ENCODE measurements at places on chromosomes 5 and 9.

- no peak for DNase-seq
These were observed 41.0 kb downstream of the NEK6 start for GRCh38 chr9:124298646-124299235.

GRCh38 chr5:112960863-112961504, 15.6 kb upstream of the DCP2 start:
- DNase-seq = no peak

- no peak for DNase-seq
These were observed 108.6 kb upstream of the RAD23B start for GRCh38 chr9:107174441-107174840.

- DNase-seq = no peak
These were observed 3.3 kb downstream of the ENHO start for GRCh38 chr9:34519321-34520020.

- DNase-seq = no peak
These were observed 123.5 kb downstream of the SMARCA2 start for GRCh38 chr9:2138646-2139045.

DNA sequence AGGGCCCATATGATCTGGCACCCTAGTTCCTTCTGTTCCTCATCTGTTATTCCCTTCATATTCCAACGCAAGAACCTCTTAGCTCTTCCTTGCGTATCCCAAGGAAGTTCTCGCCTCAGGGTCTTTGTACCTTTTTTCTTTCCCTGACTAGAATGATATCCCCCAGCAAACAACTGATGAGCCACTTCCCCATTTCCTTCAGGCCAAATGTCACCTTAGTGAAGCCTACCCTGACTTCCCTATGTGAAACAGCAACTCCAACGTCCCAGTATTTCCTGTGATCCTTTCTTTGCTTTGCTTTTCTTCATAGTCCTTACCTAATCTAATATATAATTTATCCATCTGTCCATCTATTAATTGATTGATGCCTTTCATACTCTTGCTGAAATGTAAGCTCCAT, 47.9 kb downstream of the ERCC8 start:
- DNase-seq = no peak

GRCh38 chr5:74446725-74447241, 193.7 kb downstream of the ENC1 start:
- DNase-seq = no peak

- DNase-seq = no peak
These were observed 328 bp downstream of the NDST1 start for GRCh38 chr5:150508277-150508640.

- DNase-seq = no peak
These were observed 162.3 kb downstream of the PBX3 start for GRCh38 chr9:125909459-125909858.

DNA sequence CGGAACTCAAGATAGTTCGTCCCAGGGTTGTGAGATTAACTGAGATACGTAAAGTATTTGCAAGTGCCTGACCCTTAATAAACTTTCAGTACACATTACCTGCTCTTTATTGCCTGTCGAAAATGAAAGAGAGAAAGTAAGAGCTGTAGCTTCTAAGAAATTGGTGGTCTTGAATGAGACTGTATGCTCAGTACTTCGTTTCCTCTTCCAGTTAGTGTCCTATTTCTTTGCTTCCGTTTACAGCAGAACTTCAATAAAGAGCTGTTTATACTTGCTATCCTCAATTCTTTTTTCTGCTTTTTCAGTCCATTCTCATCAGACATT, 534 bp downstream of the SRFBP1 start:
- DNase-seq = no peak

DNA sequence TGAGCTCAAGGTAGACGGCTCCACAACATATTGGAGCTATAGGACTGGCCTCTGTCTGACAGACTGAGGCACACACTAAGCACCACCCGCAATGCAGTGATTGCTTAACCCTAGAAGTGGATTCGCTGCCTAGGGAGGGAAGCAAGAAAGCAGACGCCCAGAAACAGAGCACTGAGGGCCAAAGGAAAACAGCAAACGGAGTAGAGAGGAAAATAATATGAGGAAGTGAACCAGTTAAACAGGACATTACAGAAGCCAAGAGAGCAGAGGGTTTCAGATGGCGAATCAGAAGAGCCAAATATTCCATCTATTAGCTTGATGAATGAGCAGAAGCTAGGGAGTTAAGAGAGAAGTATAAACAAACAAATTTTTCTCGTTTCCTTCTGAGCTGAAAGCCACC, 139.2 kb upstream of the LHFPL2 start:
- no peak for DNase-seq

DNA sequence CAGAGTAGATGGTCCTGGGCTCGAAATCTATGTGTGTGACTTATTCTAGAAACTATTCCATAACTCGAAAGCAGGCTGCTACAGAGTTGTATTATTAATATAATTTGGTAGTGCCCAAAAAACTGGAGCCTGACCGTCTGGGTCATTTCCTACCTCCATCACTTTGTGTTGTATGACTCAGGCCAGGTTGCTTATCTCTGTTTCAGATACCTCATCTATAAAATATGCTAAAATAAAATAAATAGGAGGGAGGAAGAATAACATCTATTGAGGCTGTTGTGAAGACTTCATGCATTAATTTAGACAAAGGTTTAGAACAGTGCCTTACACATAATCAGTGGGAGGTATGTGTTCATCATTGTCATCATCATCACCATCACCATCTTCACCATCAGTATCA, 57.7 kb downstream of the PDE4D start:
- no peak for DNase-seq

- no peak for DNase-seq
These were observed 53.4 kb downstream of the ROR2 start for GRCh38 chr9:91896513-91897121.

DNA sequence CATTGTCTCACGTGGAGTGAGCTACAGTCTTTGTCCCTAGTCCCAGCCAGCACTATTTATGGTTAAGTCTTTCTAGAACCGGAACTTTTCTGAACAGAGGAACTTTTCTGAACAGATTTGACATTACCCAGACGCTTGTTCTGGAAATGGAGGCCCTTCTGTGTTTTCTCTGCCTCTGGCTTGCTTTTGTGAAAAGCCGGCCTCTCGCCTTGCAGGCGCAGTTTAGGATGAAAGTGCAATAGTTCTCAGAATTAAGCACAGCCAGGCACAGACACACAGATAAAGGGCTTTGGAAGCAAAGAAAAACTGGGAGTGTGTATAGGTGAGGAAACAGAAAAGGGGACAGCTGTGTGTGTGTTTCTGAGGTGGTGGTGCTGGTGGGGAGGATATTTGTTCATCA, 5.9 kb downstream of the GDNF start:
- no peak for DNase-seq

DNA sequence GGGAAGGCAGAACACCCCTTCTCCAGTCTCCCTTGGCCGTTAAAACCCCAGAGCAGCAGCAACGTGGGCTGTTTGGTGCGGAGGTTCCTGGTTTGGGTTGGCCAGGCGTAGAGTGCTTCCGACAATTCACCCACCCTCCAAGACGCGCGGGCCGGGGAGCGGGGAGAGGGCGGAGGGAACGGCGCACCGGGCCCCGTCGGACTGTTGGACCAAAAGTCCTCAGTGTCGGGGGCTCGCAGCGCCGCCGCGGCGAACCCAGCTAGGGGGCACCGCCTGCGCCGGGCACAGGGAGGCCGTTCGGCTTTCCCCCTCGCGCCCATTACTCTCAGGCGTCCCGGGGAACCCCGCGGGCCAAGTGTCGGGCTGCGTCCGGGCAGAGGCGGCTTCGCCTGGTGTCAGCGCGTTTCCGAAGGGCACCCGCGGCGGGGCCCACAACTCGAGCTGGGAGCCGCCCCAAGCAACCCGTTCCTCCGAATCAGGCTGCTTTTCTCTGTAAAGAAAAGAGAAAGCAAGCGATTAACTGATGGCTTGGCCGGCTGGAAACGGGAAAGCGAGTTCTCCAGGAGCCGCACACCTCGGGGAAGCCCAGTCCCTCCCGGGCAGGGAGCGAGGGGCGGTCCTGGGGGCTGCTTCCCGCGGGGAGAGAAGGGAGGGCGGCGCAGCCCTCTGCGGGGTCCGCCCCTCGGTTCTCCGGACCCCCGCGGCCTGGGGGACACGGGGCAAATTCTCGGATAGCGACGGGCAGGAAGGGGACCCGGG, 145.5 kb downstream of the ERCC6L2 start:
- DNase-seq = no peak

DNA sequence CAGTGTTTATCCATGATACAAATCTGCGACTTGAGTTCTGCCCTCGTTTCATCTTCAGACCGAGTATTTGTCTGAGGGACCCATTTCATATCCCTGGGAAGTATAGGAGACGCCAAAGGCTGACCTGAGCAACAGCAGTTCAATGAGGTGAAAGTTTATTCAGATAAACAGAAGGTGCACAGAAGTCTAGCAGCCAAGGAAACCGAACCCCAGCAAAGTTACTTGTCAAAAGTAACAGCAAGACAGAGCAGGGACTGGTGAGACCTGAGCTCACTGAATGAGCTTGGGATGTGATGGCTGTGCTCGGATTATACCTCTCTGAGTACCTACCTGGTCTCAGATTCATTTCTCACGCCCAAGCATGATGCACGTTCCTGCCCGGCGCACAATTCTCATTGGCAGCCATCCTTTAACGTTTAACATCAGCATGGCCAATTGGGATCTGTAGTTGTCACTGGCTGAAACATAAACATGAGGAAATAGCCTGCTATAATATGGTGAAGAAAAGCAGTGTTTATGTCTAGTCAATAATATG, 599 bp downstream of the LYRM7 start:
- DNase-seq = no peak

- no peak for DNase-seq
These were observed 2.4 kb upstream of the C9orf50 start for GRCh38 chr9:129623331-129623730.

DNA sequence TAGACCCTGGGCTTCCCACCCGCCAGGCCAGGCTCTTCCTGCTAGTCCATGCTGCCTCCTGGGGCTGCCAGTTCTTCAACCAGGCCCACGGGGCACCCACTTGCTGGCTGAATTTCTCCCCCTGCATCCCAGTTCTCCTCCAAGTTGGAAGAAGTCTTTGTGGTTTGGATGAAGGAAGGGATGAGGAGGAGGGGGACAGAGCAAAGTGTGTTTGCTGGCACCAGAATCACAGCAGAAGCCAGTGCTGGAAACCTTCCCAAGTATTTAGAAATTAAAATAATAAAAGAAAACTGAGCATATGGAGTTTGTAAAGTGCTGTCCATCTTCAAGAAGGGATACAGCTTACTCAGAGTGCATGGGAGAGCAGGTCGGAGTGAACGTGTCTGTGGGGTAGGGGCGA, 19.4 kb upstream of the UNC5A start:
- no peak for DNase-seq

DNA sequence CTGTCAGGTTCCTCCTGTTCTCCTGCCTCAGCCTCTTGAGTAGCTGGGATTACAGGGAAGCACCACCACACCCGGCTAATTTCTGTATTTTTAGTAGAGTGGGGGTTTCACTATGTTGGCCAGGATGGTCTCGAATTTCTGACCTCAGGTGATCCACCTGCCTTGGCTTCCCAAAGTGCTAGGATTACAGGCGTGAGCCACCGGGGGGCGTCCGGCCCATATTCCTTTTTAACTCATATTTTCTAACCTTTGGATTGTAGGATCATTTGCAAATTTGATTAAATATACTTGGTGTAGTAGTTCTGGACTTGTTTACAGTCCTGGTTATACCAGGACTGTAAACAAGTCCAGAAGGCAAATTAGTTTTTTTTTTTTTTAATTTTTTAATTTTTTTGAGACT, 4.3 kb downstream of the TCERG1 start:
- DNase-seq = no peak

DNA sequence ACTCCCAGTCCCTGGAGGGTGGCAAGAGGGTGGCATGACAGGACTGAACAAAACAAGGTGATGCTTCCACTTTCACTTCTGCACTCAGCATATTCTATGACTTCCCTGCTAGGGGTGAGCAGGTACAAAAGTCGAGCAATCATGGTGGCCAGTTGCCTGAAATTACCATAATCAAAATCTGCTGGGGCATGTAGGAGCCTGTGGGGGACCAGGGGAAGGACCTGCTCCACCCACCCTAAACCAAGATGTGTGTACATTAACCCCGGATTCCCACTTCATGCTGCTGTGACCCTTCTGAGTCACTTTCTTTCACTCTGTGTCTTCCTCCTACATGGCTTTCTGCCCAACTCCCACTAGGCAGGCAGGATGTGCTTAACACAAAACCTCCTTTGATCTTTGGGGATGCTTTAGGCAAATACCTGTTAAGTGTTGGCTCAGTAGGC, 73.3 kb upstream of the PHF24 start:
- DNase-seq = peak; percentile 4

- DNase-seq = no peak
These were observed 36.2 kb downstream of the SLC44A1 start for GRCh38 chr9:105280691-105281090.

- peak; percentile 21 for DNase-seq
These were observed 52.0 kb upstream of the TJP2 start for GRCh38 chr9:69122082-69122548.

DNA sequence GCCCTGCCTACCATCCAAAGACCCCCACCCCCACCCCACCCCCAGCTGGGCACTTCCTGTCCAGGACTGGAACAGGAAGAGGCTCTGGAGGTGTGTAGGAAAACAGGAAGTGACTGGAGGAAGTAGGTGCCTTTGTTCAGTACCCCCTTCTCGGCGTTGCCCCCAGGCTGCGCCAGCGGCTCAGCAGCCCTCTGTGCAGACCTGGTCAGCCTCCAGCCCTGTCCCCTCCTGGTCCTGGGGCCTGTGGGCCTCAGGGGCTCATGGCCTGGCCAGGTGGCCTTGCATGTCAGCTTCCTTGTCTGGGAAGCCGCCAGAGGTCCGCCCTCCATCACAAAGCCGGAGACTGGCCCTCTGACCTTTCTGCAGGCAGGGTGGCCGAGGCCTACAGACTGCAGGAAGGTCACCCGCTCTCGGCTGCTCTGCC, 26.0 kb downstream of the FLT4 start:
- no peak for DNase-seq

Data from activated CD4-positive, alpha-beta T cell treated with anti-CD3 and anti-CD28 coated beads, Interleukin-2, amount 50 U/mL, for 24 hours (primary cell).